Aorta (tissue), 5 donors: ENCODE measurements at places on chromosomes 6 and 20. TPM values are rescaled to one million over a fixed set of nuclear protein-coding genes. Genes with fewer than 3 reads are reported as not detected.

Gene OTOR
- total RNA-seq, result not detected

DNA sequence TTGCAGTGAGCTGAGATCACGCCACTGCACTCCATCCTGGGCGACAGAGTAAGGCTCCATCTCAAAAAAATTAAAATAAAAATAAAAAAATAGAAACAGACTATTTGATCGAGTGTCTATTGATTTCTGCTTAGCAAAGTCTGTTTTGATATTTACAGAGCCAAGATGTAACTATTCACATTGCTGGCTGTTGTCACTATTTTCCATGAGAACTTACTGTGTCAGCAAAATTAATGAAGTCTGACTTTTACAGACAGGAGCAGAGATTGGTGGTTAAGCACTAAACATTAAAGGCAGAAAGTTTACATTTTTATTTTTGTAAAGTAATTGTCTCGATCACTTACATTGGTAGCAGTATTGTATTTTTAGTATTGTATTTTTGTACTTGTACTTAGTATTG is 85.0 kb upstream of the CCDC28A start:
- DNase-seq, result no peak

GRCh38 chr6:149723771-149724417 is 6.0 kb upstream of the LATS1 start:
- DNase-seq, result no peak

DNA sequence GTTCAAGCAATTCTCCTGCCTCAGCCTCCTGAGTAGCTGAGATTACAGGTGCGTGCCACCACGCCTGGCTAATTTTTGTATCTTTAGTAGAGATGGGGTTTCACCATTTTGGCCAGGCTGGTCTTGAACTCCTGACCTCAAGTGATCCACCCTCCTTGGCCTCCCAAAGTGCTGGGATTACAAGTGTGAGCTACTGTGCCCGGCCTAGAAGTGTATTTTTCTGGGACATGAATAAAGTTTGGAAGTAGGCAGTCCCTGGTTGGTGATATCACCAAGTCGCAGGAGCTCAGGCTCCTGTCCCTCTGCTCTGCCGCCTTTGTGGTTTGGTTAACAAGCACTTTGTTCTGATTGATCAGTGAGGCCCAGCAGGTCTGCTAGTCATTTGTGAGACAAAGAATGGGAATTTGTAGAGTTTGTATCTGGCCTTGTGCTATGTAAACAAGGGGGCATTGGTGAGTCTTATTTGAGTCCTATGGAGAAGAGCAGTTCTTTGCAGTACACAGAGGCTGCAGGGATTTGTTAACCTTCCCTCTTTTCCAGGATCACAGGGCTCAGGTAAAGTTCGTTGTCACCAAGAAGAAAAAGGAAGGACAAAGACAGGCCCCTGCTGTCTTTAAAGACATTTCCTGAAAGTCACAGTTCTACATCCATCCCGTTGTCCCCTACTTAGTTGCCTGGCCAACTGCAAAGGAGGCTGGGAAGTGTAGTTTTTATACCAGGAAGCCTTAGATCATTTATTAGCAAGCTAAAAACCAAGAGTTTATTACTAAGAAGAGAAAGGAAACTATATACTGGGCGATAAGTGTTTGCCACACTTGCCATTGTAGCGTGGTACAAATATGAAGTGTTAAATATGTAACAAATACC is 13.1 kb downstream of the MTHFD1L start:
- no peak for DNase-seq

Gene PLN
- 232 TPM for total RNA-seq

Gene PLAGL2
- 8.2 TPM for total RNA-seq

GRCh38 chr6:145276756-145277155 is 458.6 kb downstream of the EPM2A start:
- DNase-seq, result no peak

Gene NELFCD
- total RNA-seq, result 50.1 TPM

GRCh38 chr20:45014671-45015415 is 48.5 kb downstream of the STK4 start:
- DNase-seq, result no peak

Gene WFDC5
- not detected for total RNA-seq

GRCh38 chr6:142290851-142291250 is 11.0 kb upstream of the ADGRG6 start:
- DNase-seq, result no peak

- DNase-seq, result no peak
Observed at GRCh38 chr6:14818422-14818884, 427.4 kb upstream of the JARID2 start.

Gene KHDC3L
- total RNA-seq, result not detected

Gene NCOA7
- 57.1 TPM for total RNA-seq

Gene SLC26A8
- 0.33 TPM for total RNA-seq

DNA sequence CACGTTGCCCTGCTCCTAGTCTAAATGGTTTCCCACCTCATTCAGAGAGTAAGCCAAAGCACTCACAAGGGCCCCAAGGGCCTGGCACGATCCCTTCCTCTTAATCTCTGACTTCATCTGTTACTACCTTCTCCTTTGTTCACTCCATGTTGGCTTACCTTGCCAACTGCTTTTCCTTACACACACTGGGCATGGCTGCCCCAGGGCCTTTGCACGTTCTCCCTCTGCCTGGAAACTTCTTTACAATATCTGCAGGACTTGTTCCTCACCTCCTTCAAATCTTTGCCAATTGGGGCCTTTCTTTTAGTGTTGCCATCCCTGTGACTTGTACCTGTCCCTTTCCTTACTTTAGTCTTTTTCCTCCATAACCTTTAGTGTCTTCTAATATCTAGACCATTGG is 73.9 kb downstream of the PLCB4 start:
- DNase-seq, result no peak

Gene SPEF1
- not detected for total RNA-seq

DNA sequence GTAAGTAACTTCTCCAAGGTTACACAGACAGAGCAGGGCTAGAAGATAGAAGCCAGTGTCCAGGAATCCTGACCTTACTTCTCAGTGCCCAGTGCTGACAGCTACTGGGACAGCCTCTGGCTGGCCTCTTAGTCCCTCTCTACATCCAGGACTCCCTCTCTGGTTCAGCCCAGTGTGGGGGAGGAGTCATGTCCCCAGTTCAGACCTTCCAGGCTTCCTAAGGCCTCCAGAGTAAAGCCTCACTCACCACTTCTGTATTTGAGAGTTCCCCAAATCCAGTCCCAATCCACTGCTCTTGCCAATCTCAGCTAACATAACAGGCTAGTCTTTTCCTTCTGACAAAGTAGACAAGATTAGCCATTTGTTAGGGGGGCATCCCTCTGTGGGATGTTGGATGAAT is 36.9 kb upstream of the EPB41L1 start:
- peak; percentile 68 for DNase-seq

DNA sequence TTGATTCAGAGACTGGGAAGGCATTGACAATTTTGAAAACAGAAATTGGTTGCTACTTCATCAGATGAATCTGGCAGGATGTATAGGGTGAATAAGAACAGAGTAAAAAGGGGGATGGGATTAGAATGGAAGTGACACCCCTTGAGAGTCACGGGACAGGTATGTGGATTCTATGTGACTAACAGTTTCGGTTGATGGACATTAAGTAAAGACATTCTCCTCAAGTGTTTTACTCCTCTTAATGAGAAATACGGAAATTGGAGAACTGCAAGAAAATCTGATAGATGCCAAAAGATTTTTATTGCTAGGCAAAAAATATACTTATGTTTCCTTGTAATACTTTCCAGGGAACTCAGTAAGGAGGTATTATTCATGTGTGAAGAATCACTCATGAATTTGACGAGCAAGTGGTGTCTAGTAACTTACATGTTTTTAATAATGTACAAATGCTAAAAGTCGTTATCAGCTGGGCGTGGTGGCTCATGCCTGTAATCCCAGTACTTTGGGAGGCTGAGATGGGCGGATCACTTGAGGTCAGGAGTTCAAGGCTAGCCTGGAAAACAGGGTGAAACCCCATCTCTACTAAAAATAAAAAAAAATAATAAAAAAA is 135.8 kb downstream of the KIF16B start:
- no peak for DNase-seq

Gene RCAN2
- 87.3 TPM for total RNA-seq

DNA sequence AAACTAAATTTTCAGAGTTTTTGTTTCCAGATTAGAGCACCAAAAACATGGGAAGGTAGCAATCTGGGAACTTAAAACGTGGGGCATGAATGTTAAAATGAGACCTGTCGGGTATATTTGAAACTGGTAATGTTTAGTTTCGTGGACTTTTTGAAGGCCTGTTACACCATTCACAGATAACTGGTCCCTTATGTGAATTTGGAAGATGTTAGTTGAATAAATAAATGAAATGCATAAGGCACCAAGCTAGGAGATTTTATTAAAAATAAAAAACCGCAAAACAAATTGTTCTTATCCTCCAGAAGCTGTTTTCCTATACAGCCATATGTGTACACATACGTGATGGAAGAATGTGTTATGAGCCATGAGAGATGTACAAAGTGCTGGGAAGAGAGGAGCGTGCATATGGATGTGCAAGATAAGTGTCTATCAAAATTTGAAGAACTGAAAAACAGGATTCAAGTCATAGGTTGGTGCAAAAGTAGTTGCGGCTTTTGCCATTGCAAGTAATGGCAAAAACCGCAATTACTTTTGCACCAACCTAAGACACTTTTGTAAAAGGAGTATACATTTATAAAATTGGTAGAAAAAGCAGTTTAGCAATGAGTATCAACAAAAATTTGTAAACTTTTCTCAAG is 700 bp upstream of the MCUR1 start:
- DNase-seq, result no peak

Gene KIF25
- total RNA-seq, result not detected
